ENCODE measurements at places on chromosomes 7 and 10. TPM values are rescaled to one million over a fixed set of nuclear protein-coding genes. Genes with fewer than 3 reads are reported as not detected.

TRIM73 gene
- 16.7 TPM for total RNA-seq

NPTX2 gene
- total RNA-seq, result not detected

TRIM50 gene
- not detected for total RNA-seq

CCDC172 gene
- total RNA-seq, result not detected

HTR7 gene
- 0.52 TPM for total RNA-seq

FBXL13 gene
- total RNA-seq, result 19.4 TPM

CRYGN gene
- 1.2 TPM for total RNA-seq

SH2D4B gene
- total RNA-seq, result 0.24 TPM

- DNase-seq, result no peak
- H3K36me3 ChIP-seq, result no peaks in the 10 kb centered on the region
- no peak overlapping the region for H3K4me3 ChIP-seq
- no peaks in the 10 kb centered on the region for H3K4me1 ChIP-seq
Measured at GRCh38 chr7:19290066-19290465, 144.8 kb upstream of the FERD3L start.

DNA sequence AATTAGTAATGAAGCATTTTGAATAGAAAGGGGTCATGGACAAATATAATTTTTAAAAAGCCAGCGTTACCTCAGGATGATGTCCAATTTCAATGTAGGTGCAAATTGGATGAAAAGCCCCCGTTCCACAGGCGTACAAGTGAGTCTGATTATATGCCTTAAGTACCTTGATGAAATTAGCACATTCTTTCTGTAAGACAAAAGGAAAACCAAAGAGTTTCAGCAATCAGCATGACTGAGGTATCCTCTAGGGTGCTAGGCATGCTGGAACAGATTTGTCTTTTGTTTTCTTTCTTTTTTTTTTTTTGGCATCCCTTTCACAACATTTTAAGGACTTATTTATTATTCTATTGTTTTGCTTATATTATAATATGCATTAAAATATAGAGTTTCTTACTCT is 84.2 kb downstream of the SEMA3A start:
- DNase-seq, result no peak
- no peak overlapping the region for H3K4me3 ChIP-seq
- no peaks in the 10 kb centered on the region for H3K27me3 ChIP-seq
- no peak overlapping the region for H3K27ac ChIP-seq
- H3K36me3 ChIP-seq, result no peaks in the 10 kb centered on the region

DNA sequence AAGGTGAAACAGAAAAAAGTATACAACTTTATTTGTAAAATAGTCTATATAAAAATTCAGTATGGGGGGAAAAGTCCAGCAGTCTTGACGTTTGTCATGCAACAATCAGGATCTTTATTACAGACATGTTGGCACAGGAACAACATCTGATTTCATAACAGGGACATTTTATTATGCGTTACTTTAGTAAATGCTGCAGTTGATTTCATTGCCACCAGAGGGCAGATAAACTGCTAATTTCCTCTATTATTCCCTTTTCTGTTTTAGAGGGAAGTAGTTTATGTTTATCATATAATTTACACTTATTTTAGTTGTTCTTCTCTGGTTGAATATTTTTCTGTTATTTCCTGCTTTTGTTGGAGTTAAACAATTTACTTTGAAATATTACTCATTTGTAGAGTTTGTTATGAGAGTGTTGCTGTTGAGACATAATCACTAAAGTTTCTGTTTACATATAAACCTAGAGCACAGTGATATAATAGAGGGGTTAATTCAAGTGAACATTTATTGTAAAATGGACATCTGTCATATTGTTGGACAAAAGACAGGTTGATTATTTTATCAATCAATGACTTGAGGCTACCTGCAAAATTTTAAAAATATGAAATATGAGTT is 3.3 kb downstream of the PLXDC2 start:
- no peak for DNase-seq
- H3K4me1 ChIP-seq, result no peaks in the 10 kb centered on the region
- no peaks in the 10 kb centered on the region for H3K36me3 ChIP-seq
- H3K27me3 ChIP-seq, result no peaks in the 10 kb centered on the region
- H3K27ac ChIP-seq, result no peak overlapping the region

GRCh38 chr10:17644485-17644943 is 563 bp downstream of the STAM start:
- no peak for DNase-seq
- peaks cover 30% of the 10 kb centered on the region for H3K4me1 ChIP-seq
- H3K36me3 ChIP-seq, result no peaks in the 10 kb centered on the region
- peak overlapping the region; percentile 96 for H3K4me3 ChIP-seq

- H3K36me3 ChIP-seq, result no peaks in the 10 kb centered on the region
- no peak overlapping the region for H3K4me3 ChIP-seq
- no peak overlapping the region for H3K27ac ChIP-seq
- H3K4me1 ChIP-seq, result no peaks in the 10 kb centered on the region
- H3K27me3 ChIP-seq, result no peaks in the 10 kb centered on the region
Measured at GRCh38 chr7:152871005-152871677, 111.6 kb downstream of the ACTR3B start.

GRCh38 chr7:148763622-148764021 is 64.9 kb downstream of the CUL1 start:
- peaks cover 35% of the 10 kb centered on the region for H3K36me3 ChIP-seq
- DNase-seq, result no peak
- no peak overlapping the region for H3K4me3 ChIP-seq
- no peak overlapping the region for H3K27ac ChIP-seq
- no peaks in the 10 kb centered on the region for H3K27me3 ChIP-seq
- H3K4me1 ChIP-seq, result no peaks in the 10 kb centered on the region

GRCh38 chr10:11175823-11176243 is 158.2 kb downstream of the CELF2 start:
- H3K4me3 ChIP-seq, result no peak overlapping the region
- H3K27ac ChIP-seq, result no peak overlapping the region
- H3K27me3 ChIP-seq, result peaks cover 74% of the 10 kb centered on the region
- H3K36me3 ChIP-seq, result no peaks in the 10 kb centered on the region
- H3K4me1 ChIP-seq, result no peaks in the 10 kb centered on the region

DNA sequence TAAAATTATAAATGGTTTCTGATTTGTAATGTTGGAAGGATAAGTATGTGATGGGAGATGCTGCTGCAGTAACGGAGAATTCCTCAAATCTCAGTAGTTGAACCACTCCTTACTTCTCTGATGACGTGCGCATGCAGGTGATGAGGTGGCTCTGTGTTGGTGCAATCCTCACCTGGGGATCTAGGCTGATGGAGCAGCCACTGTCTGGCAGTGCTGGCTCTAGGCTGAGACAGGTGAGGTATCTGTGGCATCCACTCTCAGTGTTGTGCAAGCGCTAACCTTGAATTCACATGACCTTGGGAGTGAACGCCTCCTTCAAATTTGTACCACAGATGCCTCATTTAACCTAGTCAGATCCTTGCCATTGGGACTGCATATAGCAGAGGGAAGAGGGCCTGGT is 35.0 kb downstream of the LHFPL3 start:
- no peaks in the 10 kb centered on the region for H3K27me3 ChIP-seq
- H3K4me1 ChIP-seq, result no peaks in the 10 kb centered on the region
- H3K4me3 ChIP-seq, result no peak overlapping the region
- no peak for DNase-seq

DNA sequence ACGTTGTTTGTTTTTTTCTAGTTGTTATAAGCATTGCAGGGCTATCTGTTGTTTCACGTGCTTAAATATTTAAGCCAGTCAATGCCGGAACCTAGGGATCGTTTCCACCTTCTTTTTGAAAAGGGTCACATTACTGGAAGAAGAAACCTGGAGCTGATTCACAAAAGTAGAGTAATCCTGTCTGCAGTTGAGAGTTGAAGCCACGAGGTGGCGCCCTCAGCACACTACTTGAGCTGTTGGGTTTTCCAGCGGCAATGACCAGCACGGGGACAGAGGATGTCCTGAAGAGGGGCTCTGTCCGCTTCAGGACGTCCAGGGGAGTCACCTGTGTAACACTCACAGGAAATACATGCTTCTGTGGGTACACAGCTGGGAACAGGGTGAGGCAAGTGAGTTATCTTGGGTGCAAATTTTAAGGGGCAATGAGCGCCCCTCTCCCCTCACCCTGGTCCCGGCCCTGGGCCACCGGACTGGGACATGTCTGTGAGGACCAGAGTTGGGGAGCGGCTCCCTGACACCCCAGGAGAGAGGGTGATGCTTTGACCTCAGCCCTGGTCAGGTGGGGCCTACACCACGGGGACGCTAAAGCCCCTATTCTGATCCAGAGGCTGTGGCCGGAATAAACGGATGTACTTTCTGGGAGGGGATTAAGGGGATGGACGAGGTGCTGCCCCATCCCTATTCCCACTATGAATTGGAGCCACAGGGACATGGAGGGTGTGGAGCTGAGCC is 26.3 kb upstream of the WDFY4 start:
- no peak overlapping the region for H3K27ac ChIP-seq
- H3K4me1 ChIP-seq, result peaks cover 12% of the 10 kb centered on the region

GRCh38 chr10:16811765-16812164 is 5.5 kb downstream of the RSU1 start:
- no peaks in the 10 kb centered on the region for H3K27me3 ChIP-seq
- no peaks in the 10 kb centered on the region for H3K36me3 ChIP-seq
- DNase-seq, result no peak
- no peak overlapping the region for H3K4me3 ChIP-seq
- no peak overlapping the region for H3K27ac ChIP-seq

- H3K36me3 ChIP-seq, result no peaks in the 10 kb centered on the region
- no peak overlapping the region for H3K4me3 ChIP-seq
- peaks cover 14% of the 10 kb centered on the region for H3K4me1 ChIP-seq
- H3K27me3 ChIP-seq, result no peaks in the 10 kb centered on the region
Measured at GRCh38 chr10:33723181-33723580, 388.7 kb upstream of the NRP1 start.

GRCh38 chr7:143385891-143386781 is 5.0 kb downstream of the ZYX start:
- peaks cover 11% of the 10 kb centered on the region for H3K4me1 ChIP-seq
- no peaks in the 10 kb centered on the region for H3K27me3 ChIP-seq
- peaks cover 34% of the 10 kb centered on the region for H3K36me3 ChIP-seq
- no peak for DNase-seq

- no peak for DNase-seq
- H3K4me1 ChIP-seq, result no peaks in the 10 kb centered on the region
- no peaks in the 10 kb centered on the region for H3K27me3 ChIP-seq
- H3K27ac ChIP-seq, result no peak overlapping the region
- H3K4me3 ChIP-seq, result no peak overlapping the region
Measured at GRCh38 chr10:110691139-110691538, 47.0 kb downstream of the RBM20 start.

GRCh38 chr10:103795634-103796270 is 59.6 kb downstream of the SH3PXD2A start:
- no peak overlapping the region for H3K4me3 ChIP-seq
- no peak for DNase-seq
- no peak overlapping the region for H3K27ac ChIP-seq
- H3K27me3 ChIP-seq, result no peaks in the 10 kb centered on the region
- no peaks in the 10 kb centered on the region for H3K36me3 ChIP-seq

GRCh38 chr7:151484971-151485707 is 34.6 kb downstream of the RHEB start:
- H3K27me3 ChIP-seq, result no peaks in the 10 kb centered on the region
- peaks cover 83% of the 10 kb centered on the region for H3K36me3 ChIP-seq
- no peak overlapping the region for H3K4me3 ChIP-seq
- peak; percentile 79 for DNase-seq

GRCh38 chr7:77881871-77882270 is 83.3 kb downstream of the PHTF2 start:
- H3K4me1 ChIP-seq, result no peaks in the 10 kb centered on the region
- no peak overlapping the region for H3K4me3 ChIP-seq
- H3K27me3 ChIP-seq, result no peaks in the 10 kb centered on the region
- DNase-seq, result no peak
- no peak overlapping the region for H3K27ac ChIP-seq

GRCh38 chr10:72106896-72107295 is 18.5 kb upstream of the SPOCK2 start:
- peak overlapping the region; percentile 88 for H3K27ac ChIP-seq
- H3K4me3 ChIP-seq, result no peak overlapping the region
- peaks cover 60% of the 10 kb centered on the region for H3K4me1 ChIP-seq
- H3K27me3 ChIP-seq, result no peaks in the 10 kb centered on the region
- peaks cover 2% of the 10 kb centered on the region for H3K36me3 ChIP-seq

Data from PC-9 (cell line).